ENCODE measurements at places on chromosomes 2 and 18. TPM values are rescaled to one million over a fixed set of nuclear protein-coding genes. Genes with fewer than 3 reads are reported as not detected.

PDE1A gene
- total RNA-seq = 0.25 TPM

DNA sequence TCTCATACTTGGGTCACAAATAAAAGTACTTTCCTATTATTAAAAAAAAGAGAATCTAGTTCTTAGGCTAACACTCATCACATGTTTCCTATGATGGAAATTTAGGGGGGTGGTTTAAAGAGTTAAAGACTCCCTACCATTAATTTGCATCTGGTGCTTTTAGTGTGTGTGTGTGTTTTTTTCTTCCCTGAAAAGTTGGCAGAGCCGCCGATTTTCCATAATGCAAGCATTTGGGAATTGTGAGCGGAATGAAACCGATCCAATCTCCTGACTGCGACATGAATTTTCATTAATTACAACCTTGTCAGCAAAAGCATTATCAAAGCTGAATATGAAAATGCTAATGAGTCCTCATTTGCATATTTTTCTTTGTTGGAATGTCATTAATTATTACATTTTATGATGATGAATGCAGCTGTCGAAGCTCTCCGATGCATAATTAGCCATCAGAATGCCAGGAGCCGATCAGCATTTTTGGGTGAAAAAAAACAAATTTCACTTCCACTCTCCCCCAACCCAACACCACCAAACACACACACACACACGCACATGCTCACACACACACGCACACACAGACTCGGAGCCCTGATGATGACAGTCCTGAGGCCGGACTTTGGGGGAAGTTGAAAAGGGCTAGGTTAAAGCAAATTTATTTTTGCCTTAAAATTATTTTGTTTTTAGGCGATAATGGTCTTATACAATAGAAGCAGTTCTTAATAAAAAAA is 165.4 kb downstream of the TCF4 start:
- DNase-seq = no peak

- DNase-seq = no peak
Observed at GRCh38 chr2:221501210-221501882, 70.8 kb downstream of the EPHA4 start.

- no peak for DNase-seq
Observed at GRCh38 chr2:122209377-122209776, 453.9 kb downstream of the TSN start.

ASXL3 gene
- 0.35 TPM for total RNA-seq

GRCh38 chr2:155958834-155959233 is 373.7 kb downstream of the NR4A2 start:
- no peak for DNase-seq

MC2R gene
- not detected for total RNA-seq

DNA sequence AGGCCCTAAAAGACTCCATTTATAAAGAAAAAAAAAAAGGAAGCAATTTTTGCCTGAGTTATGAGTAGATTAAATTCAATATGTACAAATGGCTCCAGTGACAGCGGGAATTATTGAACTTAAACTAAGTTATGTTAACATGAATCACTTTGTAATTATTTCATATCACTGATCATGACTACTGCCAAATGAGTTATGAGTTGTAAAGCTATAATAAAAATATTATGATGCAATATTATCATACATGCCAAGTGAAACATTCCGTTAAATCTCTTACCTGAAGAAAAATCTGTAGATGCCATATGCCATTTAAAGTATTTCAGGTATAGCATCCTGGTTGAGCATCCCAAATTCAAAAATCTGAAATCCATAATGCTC is 217.5 kb downstream of the DLGAP1 start:
- DNase-seq = no peak

CAPN14 gene
- total RNA-seq = 0.11 TPM

DNA sequence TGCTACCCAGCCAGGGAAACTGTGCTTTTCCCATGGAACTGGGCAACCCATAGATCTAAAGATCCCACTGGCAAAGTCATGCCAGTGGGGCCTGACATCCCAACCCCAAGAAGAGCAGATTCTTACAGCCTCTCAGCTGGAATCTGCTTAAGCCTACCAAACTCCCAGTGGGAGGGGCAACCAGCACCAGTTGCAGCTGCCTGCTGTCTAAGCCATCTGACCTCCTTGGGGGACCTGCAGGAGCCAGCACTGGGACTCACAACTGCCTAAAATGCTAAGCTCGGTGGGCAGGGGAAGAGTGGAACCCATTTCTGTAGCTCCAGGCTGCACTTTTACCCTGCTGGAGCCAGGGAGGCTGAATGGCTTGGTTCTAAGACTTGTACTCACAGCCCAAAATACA is 770.7 kb upstream of the SLC8A1 start:
- peak; percentile 19 for DNase-seq

- no peak for DNase-seq
Observed at GRCh38 chr2:20186855-20187187, 38.1 kb downstream of the SDC1 start.

AQP12B gene
- total RNA-seq = not detected

IL36B gene
- not detected for total RNA-seq

DNA sequence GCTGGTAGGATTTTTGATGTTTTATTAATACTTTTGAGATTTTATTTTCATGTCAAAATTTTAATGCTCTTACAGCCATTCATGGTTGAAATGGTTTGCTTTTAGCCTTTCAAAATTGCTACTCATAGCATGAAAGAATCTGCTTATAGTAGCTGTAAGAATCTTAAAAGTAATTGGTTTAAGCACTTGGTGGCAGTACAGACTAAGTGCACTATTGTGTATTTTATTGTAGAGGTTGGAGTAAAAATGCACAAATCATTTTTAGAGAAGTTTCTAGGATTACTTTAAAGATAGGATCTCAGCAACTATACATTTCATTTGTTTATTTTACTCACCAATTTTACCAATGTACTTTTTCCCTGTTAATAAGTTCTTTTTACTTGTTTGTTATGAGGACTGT is 205.8 kb downstream of the SPAG16 start:
- DNase-seq = no peak

GRCh38 chr2:117770730-117771129 is 43.8 kb upstream of the DDX18 start:
- DNase-seq = no peak

DNA sequence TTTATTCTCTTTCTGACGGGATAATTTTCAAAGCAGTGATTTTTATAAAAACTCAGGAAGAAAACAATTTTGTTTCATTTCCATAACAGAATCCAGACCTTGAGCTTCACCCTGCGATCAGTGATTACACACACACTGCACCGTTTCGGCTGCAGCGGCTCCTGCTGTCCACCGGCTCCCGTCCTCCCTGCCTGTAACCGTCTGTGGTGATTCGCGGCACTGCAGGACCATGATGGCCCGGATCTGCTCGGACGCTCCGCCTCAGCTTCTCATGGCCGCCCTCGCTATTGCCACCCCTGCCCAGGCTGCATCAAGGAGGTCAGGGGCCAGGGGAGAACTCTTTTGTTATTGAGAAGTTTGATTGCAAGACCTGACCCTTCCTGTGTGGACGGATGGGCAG is 246.1 kb downstream of the TWIST2 start:
- DNase-seq = no peak

ATP6V1B1 gene
- total RNA-seq = not detected

DNA sequence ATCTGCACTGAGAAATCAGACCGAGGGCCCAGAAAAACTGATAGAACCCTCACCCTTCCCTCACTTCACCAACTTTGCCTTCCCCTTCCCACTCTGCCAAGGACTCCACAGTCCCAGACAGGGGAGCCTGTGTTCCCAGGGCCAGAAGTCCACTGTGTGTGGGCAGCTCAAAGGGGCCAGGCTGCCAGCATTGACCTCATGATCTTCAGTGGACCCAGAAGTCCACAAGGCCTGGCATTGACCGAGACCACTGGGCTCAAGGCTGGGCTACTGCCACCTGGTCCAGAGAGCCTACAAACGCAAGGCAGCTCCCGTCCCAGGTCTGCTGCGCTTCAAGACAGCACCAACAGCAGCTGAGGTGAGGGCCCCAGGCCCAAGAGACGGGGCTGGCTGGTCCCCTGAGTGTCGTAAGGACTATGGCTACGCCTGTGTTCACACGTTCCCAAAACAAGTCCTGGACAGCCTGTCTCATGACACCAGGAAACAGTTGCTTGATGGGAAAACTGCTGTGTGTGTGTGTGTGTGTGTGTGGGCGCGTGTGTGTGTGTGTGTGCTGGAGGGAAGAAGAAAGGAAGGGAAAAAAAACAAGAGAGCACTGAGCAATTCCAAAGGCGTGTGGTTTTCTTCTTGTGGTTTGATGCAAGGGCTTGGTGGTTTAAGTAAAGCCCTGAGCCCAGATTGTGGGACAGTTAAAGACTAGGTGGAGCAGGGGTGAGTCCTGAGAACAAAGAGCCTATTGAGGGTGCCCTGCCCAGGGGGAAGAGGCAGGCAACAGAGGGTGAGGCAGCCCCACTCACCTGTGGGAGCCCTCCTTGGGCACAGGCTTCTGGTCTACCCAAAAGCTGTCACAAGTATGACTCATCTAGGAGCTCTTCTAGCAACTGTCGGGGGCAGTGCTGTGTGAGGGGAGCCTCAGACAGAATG is 46.6 kb upstream of the ZBTB7C start:
- DNase-seq = no peak

SLC66A3 gene
- total RNA-seq = 11.7 TPM

DNA sequence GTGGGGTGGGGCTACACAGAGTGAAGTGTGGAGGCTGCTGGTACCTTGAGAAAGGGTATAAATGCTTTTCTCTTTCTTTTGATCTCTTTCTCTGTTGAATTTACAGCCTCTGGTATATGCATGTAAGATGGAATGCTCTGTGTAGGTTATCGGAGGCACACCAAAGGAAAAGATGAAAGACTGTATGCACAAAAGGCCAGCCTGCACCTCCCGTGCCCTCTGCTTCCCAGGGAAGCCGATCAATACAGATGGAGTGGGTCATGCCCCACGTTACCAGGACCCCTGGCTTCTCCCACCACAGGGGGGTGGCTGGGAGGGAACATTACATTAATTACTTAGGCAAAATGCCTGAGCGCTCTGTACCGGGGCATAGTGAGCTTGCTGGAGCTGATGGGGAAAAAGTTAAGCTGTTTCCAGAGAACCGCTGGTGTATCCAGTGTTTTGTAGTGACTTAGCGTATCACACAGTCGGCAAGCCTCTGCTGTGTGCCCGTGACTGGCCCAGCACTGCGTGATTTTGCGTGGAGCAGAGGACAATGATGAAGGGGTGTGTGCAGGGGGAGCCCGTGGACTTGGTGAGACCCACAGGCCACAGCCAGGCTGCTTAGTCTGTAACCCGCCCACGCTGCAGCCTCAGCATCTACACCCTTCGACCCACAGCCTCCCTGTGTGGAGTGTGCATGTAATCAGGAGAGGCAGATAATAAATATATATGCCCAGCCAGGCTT is 8.0 kb downstream of the ALLC start:
- no peak for DNase-seq

DNA sequence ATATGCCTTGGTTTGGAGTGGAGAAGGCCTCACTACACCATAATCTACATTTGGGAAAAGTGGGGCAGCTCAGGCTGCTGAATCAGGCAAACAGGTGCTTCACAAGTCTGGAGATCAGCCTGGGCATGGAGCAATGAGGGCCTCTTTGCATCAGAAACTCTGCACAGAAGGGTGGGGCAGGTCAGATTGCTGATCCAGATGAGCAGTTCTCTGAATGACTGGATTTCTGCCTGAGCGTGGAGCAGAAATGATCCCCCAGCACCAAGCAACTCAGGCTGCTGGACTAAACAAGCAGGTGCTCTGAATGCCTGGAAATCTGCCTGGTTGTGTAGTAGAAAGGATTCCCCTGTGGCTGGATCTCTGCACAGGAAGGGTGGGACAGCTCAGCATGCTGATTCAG is 605.3 kb upstream of the ZNF804A start:
- DNase-seq = no peak

GRCh38 chr18:78859686-78860085 is 119.9 kb upstream of the SALL3 start:
- DNase-seq = no peak

GRCh38 chr18:49041435-49042245 is 90.9 kb upstream of the SMAD7 start:
- peak; percentile 64 for DNase-seq

GALNT5 gene
- total RNA-seq = 0.34 TPM

DNA sequence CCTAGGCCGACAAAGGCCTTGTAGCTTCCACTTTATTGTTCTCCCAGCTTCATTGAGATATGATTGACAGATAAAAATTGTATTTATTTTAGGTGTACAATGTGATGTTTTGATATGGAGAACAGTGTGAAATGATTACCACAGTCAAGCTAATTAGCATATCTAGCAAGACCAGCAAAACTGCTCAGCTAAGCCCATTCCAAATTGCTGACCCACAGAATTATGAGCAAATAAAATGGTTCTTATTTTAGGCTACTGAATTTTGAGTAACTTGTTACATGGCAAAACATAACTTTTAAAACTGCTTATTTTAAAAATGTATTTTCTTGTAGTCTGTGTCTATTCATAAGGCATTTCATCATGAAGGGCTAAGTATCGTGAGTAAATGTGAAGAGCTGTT is 8.6 kb upstream of the SELENOI start:
- DNase-seq = no peak

PLGLB2 gene
- 0.15 TPM for total RNA-seq

SERPINB2 gene
- not detected for total RNA-seq

GRCh38 chr2:22991844-22992243 is 393.1 kb upstream of the KLHL29 start:
- no peak for DNase-seq

- DNase-seq = peak; percentile 66
Observed at GRCh38 chr2:9757501-9758264, 85.6 kb upstream of the TAF1B start.

DNA sequence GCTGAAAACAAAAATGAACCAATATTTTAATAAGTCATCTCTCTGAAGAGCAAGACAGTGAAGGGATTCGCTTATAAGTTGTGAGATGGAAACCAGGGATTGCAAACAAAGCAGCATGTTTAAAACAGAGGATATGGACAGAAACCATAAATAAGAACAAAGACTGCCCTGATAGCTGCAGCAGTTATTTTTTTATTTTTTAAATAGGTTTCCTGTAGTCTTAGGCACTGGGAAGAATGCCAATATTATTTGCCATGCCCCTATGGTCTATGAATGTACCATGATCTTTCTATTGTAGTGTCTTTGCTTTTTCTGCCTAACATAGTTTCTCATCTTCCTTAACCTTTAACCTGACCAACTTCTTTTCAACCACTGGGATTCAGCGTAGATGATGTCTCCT is 1334.0 kb upstream of the NRXN1 start:
- DNase-seq = no peak
